ENCODE measurements at places on chromosomes 5 and 9. TPM values are rescaled to one million over a fixed set of nuclear protein-coding genes. Genes with fewer than 3 reads are reported as not detected.

The TMEM215 gene
- not detected for total RNA-seq

The FBXL17 gene
- total RNA-seq, result 15.0 TPM

The C5orf63 gene
- 0.98 TPM for total RNA-seq

The SEMA4D gene
- 39.3 TPM for total RNA-seq

The FRMPD1 gene
- 0.98 TPM for total RNA-seq

The SNCAIP gene
- 11.3 TPM for total RNA-seq

DNA sequence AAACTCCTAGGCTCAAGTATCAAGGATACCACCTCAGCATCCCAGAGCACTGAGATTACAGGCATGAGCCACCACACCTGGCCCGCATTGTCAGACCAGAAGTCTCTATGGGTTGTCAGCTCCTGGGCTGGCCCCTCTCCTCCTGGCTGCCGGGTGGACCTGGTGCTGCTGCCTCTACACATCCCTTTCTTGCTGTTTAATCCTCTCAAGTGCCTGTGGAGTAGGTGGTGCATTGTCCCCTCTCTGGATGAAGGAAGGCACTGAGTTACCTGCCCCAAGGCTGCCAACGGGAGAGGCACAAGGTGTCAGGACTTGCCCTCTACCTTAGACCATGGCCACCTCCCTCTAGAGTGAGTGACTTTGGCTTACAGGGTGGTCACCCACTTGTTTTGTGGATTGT is 37.4 kb downstream of the PHF2 start:
- DNase-seq, result no peak
- no peak overlapping the region for H3K4me3 ChIP-seq
- no peaks in the 10 kb centered on the region for H3K36me3 ChIP-seq
- H3K27me3 ChIP-seq, result no peaks in the 10 kb centered on the region
- no peak overlapping the region for H3K27ac ChIP-seq

DNA sequence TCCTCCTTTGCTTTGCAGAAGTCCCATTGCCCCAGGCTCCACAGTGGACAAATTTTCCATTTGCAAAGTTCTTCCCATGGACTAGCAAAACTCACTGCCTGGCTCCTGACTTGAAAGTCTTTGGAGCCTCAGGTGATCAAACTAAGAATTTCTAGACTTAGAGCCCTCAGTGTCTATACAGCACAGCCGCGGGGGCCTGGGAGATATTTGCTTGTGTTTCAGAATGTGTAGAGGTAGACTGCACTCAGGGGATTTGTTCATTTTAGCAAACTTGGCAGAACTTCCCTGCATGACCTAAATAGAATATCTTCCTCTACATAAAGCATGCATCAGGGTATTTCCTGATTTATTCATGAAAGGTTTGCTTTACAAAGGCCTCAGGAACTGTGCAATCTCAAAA is 384.2 kb upstream of the ZNF462 start:
- no peaks in the 10 kb centered on the region for H3K27me3 ChIP-seq
- no peak overlapping the region for H3K27ac ChIP-seq
- no peaks in the 10 kb centered on the region for H3K36me3 ChIP-seq
- DNase-seq, result no peak
- no peak overlapping the region for H3K4me3 ChIP-seq

DNA sequence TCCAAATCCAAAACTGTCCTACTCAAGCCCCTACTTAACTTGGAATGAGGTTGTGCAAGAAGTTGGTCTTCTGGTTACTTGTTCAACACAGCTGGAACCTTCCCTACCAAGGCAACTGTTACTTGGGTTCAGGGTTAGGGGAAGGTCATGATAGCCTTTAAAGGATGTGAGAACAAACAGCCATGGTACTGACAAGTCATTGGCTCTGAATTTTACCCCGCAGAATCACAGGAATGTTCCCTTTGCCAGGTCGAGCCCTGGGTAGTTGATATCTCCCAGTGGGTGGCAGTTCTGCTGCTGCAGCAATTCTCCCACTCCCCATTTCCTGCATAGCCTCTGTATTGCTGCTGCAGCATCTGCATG is 396.1 kb upstream of the MPDZ start:
- DNase-seq, result no peak
- H3K27ac ChIP-seq, result no peak overlapping the region
- H3K4me1 ChIP-seq, result no peaks in the 10 kb centered on the region
- no peak overlapping the region for H3K4me3 ChIP-seq

- no peaks in the 10 kb centered on the region for H3K36me3 ChIP-seq
- no peak for DNase-seq
- H3K4me1 ChIP-seq, result peaks cover 18% of the 10 kb centered on the region
- H3K27me3 ChIP-seq, result no peaks in the 10 kb centered on the region
Observed at GRCh38 chr5:6446626-6447309, 1.9 kb upstream of the UBE2QL1 start.

- no peaks in the 10 kb centered on the region for H3K4me1 ChIP-seq
- H3K4me3 ChIP-seq, result no peak overlapping the region
Observed at GRCh38 chr9:25573281-25573680, 105.0 kb downstream of the TUSC1 start.

DNA sequence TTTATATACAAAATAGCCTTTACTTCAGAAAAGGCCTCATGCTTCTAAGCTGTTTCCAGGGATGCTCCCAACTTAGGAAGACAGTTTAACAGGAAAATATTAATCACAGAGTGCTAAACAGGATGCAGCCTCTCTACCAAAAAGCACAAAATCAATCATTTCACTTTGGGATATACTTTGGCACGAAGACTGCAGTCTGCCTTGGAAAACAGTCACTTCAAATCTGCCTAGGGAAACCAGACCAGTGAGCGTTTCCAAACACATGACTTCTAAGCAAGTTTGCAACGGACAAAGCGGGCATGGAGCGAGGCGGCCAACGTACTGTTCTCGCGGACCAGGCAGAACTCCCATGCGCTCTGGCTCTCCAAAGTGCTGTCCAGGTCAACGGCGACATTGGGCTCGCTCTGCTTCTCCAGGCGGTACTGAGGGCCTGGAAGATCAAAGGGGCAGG is 201.0 kb downstream of the MAPKAP1 start:
- H3K36me3 ChIP-seq, result no peaks in the 10 kb centered on the region
- H3K4me1 ChIP-seq, result peaks cover 22% of the 10 kb centered on the region
- H3K27me3 ChIP-seq, result no peaks in the 10 kb centered on the region
- DNase-seq, result no peak
- no peak overlapping the region for H3K4me3 ChIP-seq
- H3K27ac ChIP-seq, result peak overlapping the region; percentile 47

DNA sequence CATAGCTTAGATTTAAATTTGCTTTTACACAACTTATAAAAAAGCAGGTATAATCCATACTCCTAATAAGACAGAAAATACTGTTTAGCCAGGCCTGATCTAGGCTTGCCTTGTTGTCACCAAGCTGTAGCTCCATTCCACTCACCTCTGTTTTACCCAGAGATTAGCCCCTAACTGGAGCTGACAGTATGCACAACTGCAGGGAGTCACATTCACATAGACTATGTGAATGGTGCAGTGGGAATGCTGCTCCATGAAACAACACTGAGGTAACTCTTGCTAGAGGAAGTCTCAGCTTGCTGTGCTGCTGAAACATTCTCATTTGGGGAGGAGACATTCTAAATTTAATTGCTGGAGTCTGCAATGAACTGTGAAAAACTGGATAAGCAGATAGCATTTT is 209.1 kb downstream of the TMEM232 start:
- H3K27ac ChIP-seq, result no peak overlapping the region
- no peak for DNase-seq
- no peaks in the 10 kb centered on the region for H3K4me1 ChIP-seq
- H3K4me3 ChIP-seq, result no peak overlapping the region
- no peaks in the 10 kb centered on the region for H3K27me3 ChIP-seq
- no peaks in the 10 kb centered on the region for H3K36me3 ChIP-seq

DNA sequence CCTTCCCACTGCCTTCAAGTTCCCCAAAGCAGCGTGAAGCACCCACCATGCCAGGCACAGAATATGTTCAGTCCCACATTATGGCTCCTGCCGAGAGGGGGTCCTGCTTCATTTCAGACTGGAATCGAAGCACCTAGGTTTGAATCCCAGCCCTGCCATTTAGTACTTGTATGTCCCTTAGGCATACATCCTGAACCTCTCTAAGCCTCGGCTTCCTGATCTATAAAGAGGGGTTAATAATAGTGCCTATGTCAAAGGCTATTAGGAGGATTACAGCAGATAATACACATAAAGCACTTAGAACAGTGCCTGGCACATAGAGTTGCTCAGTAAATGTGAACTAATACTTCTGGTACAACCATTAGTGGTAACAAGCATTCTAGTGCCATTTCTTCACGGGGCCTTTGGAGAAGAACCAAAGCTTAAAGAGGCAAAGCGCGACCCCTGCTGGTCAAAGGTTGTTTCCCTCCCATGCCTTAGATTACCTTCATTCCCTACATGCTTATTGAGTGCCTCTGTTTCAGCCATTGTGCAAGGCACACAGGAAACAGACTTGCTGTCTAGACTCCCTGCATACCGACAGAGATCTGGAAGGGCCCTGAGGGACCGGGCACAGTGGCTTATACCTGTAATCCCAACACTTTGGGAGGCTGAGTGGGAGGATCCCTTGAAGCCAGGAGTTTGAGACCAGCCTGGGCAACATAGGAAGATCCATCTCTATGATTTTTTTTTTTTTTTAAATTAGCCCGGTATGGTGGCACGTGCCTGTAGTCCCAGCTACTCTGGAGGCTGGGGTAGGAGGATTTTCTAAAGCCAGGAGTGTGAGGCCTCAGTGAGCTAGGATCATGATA is 98.3 kb downstream of the PPARGC1B start:
- H3K4me1 ChIP-seq, result peaks cover 20% of the 10 kb centered on the region
- peak overlapping the region; percentile 30 for H3K27ac ChIP-seq
- DNase-seq, result no peak

GRCh38 chr5:113267361-113267900 is 167.4 kb downstream of the TSSK1B start:
- peaks cover 51% of the 10 kb centered on the region for H3K4me1 ChIP-seq
- H3K36me3 ChIP-seq, result no peaks in the 10 kb centered on the region
- H3K4me3 ChIP-seq, result no peak overlapping the region
- H3K27ac ChIP-seq, result no peak overlapping the region
- DNase-seq, result no peak

GRCh38 chr9:35538361-35539234 is 48.7 kb downstream of the RUSC2 start:
- no peak for DNase-seq
- no peaks in the 10 kb centered on the region for H3K27me3 ChIP-seq
- H3K36me3 ChIP-seq, result no peaks in the 10 kb centered on the region
- peaks cover 53% of the 10 kb centered on the region for H3K4me1 ChIP-seq
- peak overlapping the region; percentile 88 for H3K27ac ChIP-seq
- H3K4me3 ChIP-seq, result peak overlapping the region; percentile 47

- H3K27me3 ChIP-seq, result no peaks in the 10 kb centered on the region
- H3K4me1 ChIP-seq, result peaks cover 12% of the 10 kb centered on the region
- no peaks in the 10 kb centered on the region for H3K36me3 ChIP-seq
- peak overlapping the region; percentile 44 for H3K27ac ChIP-seq
- peak overlapping the region; percentile 43 for H3K4me3 ChIP-seq
- no peak for DNase-seq
Observed at GRCh38 chr9:95425910-95426551, 90.7 kb downstream of the PTCH1 start.

DNA sequence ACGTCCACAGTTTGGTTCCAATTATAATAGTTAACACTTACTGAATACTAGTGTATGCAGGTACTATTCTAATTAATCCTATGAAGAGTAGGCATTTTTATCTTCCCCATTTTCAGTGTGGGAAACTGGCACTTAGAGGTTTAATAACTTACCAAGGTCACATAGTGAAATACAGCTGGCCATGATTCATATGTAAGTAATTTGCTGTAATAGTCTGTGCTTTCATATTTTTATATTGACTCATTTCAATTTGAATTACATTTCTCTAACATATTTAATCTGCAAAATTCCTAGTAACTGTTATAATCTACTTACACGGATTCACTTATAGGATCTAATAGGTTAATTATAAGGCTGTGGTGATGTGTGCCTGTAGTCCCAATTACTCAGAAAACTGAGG is 19.4 kb downstream of the CCNH start:
- no peaks in the 10 kb centered on the region for H3K27me3 ChIP-seq
- no peaks in the 10 kb centered on the region for H3K36me3 ChIP-seq
- no peaks in the 10 kb centered on the region for H3K4me1 ChIP-seq
- H3K4me3 ChIP-seq, result no peak overlapping the region

DNA sequence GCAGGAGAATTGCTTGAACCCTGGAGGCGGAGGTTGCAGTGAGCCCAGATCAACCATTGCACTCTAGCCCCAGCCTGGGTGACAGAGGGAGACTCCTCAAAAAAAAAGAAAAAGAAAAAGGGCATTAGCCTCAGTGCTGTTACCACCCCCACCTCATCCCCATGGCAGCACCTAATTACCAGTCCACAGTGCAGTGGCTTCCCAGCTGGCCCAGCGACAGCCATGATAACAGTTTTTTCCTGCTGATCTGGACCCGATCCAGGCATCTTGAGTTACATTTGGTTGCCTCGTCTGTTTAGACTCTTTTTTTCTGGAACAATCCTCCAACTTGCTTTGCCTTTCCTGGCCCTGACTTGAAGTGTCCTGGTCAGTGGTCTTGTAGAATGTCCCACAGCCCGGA is 24.4 kb downstream of the NCS1 start:
- peaks cover 87% of the 10 kb centered on the region for H3K4me1 ChIP-seq
- H3K36me3 ChIP-seq, result no peaks in the 10 kb centered on the region
- H3K27ac ChIP-seq, result no peak overlapping the region
- no peak for DNase-seq
- H3K4me3 ChIP-seq, result no peak overlapping the region

DNA sequence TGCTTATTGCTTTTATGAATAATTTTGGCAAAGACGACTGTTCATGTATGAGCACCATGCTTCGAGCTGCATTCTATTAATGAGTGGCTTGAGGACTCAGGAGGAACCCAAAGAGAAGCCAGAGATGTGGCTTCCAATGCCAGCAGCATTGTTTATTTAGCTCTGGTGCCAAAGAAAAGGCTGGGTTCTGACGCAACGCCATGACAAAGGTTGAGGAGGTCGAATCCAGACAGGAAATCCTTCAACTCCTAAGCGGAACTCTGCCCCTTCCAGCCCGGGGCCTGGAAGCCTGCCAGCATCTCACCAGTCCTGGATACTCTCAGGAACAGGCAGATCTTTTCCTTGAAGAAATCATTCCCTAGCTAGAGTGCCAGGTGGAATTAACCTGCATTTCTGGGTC is 104.4 kb downstream of the ARHGAP26 start:
- no peak overlapping the region for H3K27ac ChIP-seq
- no peak for DNase-seq
- no peaks in the 10 kb centered on the region for H3K27me3 ChIP-seq
- H3K36me3 ChIP-seq, result no peaks in the 10 kb centered on the region
- H3K4me3 ChIP-seq, result no peak overlapping the region

DNA sequence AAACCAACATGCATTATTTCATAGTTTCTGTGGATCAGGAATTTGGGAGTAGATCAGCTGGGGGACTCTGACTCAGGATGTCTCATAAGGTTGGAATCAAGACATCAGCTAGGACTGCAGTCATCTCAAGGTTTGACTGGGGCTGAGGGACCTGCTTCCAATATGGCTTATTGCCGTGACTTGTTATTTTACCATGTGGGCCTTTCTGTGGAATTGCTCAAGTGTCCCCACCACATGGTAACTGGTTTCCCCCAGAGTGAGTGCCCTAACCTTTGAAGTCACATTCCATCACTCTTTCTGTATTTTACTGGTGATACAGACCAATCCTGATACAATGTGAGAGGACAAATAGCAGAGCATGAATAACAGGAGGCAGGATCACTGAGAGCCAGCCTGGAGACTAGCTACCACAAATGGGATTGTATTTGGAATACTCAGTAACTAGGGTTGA is 70.2 kb upstream of the ELL2 start:
- H3K27ac ChIP-seq, result no peak overlapping the region
- H3K36me3 ChIP-seq, result no peaks in the 10 kb centered on the region

- H3K27ac ChIP-seq, result no peak overlapping the region
- no peak for DNase-seq
- H3K36me3 ChIP-seq, result no peaks in the 10 kb centered on the region
- no peaks in the 10 kb centered on the region for H3K27me3 ChIP-seq
Observed at GRCh38 chr9:135602789-135603481, 36.4 kb downstream of the GLT6D1 start.

Data from vagina (tissue), 2 donors.